ENCODE measurements at places on chromosomes 11 and 22.
A peak's percentile ranks its signal among the peaks of the same experiment; 100 is the strongest.

DNA sequence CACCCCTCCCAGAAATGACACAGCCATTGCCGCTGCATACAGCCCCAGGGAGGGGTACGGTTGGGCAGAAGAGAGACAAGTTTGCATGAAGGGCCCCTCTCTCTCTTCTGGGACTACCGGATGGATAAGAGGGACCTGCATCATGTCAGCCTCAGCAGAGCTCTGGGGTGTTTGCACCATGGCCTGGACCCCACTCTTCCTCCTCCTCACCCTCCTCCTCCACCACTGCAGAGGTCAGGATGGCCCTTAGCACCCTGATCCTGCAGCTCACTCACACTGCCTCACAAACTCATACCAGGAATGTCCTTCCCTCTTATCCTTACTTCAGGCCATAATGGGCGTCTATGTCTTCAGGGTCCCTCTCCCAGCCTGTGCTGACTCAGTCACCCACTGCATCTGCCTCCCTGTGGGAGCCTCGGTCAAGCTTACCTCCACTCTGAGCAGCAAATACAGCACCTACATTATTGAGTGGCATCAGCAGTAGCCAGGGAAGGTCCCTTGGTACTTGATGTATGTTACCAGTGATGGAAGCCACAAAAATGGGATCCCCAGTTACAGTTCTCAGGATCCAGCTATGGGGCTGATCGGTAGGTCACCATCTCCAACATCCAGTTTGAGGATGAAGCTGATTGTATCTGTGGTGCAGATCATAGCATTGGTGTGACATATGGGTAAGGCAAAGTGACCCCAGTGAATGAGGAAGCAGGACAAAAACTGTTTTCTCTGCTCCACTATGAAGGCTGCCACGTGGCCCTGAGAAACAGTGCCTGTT lies 62.2 kb upstream of the VPREB1 start:
- DNase-seq, result no peak

- DNase-seq, result no peak
These were observed 134.8 kb downstream of the EHF start for GRCh38 chr11:34755671-34756070.

DNA sequence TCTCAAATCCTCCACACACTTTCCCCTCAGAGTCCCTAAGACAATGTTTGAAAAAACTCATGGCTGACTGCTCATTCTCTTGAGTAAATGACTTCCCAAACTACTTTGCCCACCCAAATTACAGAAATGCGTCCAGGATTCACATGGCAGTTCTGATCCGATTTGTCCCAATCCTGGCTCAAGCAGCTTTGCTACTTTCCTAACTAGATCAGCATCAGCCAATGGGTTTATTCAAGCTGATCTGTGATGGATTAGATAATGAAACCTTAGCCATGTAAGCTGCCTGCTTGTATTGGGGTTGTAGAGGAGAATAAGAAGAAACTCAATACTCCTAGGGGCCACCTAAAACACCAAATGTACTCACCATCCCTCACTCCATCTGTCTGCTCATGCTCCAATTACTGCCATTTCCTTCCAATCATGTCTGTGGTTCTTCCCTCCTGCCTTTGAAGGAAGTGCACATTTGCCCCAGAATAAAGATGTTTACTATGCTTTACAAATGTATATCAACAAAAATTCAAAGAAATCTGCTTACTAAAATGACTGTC lies 6.9 kb downstream of the RBFOX2 start:
- DNase-seq, result no peak

- peak; percentile 22 for DNase-seq
These were observed 57.7 kb upstream of the BDNF start for GRCh38 chr11:27757953-27758352.

GRCh38 chr11:130554241-130555055 lies 106.0 kb downstream of the ADAMTS15 start:
- no peak for DNase-seq

- no peak for DNase-seq
These were observed 21.6 kb downstream of the AAMDC start for GRCh38 chr11:77842441-77843121.

DNA sequence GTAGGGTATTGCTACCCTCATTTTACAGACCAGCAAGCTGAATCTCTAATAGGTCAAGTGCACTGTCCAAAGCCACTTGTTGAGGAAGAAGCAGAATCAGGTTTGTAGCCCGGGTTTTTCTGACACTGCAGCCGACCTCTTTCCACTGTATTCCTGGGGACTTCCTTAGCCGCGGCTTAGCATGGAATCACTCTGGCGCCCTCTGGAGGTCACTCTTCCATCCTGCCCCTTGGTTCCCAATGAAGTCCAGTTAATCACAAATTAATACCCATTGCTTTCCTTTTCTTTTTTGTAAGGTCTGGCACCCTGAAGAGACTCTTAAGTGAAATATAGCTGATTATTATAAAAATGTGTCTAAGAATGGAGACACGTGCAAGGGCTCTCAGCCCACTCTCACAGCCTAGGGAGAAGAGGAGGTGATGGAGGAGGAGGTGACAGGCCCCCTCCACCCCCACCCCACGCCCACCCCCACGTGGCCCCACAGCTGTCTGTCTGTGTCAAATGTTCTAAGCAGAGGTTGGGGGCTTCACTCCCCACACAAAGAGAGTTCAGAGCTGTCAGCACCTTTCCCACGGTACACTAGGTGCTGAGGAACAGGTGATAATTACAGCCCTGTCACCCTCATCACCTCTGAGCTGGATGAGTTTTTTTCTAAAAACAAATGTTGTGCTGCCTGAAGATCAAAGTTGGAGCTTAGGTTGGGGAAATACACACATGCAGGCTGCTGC lies 57.7 kb upstream of the DRD2 start:
- DNase-seq, result peak; percentile 75

DNA sequence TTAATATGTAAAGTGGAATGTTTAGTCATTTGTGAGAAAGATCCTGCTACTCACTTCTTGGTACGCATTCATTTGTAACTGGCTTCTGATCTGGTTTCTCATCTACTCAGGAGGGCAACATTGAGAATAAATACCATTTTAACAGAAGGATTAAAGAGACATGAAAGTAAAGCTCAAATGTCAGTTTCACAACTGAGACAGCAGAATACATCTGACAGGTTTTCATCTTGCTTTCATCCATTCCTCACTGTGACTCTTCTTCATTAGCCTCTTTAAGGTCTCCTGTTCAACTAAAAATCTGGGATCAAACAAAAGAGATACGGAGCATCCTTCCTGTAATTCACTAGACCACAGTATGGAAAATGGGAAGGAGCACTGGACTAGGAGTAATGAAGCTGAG lies 31.4 kb upstream of the CCDC89 start:
- no peak for DNase-seq

DNA sequence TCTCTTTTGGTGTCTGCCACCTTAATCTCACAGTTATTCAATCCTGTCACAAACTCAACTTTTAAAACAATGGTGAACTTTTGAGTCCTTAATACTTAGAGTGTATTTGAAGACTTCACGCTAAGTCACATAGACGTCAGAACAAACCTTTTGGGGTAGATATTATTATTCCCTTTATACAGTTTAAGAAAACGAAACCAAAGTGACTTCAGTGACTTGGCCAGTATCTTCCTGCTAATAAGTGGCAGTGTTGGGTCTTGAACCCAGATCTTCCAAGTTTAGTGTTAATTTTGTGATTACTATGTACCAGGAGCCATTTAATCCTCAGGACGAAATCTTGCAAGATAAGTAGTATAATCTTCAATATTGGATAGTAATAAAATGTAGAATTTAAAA lies 691 bp downstream of the CEP295 start:
- no peak for DNase-seq

DNA sequence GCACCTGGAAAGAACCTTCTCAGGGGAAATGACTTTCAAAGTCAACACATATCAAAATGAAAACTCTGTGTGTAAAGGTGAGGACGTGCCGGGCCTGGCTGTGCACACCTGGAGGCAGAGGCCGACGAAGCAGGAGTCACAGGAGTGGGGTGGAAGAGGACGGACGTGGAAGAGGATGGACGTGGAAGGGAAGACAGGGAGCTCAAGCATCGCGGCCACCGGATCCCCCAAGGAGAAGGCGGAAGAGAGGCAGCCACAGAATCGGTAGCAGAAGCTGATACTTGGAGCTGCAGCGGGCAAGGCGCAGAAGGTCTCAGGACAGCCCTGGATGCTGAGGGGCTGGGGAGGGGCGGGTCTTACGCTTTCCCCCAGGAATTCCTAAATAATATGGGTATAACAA lies 519.8 kb downstream of the BRD1 start:
- DNase-seq, result peak; percentile 11

DNA sequence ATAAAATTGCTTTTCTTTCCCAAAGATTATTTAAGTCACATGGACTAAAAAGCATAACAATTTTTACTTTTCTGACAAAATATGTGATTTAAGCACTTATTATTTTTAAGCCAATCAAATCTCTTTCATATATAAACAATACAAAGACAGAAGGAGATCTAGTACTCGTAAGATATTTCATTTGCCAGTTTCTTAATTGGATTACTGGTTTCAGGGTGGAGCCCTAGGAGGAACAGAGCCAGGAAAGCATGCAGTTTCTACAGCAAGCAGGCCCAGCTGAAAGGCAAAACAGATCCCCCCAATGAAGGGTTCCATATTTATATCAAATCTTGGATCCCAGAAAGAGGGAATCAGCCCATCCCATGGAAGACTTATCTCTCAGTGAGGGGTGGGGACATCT lies 177.0 kb downstream of the KIF18A start:
- DNase-seq, result no peak

DNA sequence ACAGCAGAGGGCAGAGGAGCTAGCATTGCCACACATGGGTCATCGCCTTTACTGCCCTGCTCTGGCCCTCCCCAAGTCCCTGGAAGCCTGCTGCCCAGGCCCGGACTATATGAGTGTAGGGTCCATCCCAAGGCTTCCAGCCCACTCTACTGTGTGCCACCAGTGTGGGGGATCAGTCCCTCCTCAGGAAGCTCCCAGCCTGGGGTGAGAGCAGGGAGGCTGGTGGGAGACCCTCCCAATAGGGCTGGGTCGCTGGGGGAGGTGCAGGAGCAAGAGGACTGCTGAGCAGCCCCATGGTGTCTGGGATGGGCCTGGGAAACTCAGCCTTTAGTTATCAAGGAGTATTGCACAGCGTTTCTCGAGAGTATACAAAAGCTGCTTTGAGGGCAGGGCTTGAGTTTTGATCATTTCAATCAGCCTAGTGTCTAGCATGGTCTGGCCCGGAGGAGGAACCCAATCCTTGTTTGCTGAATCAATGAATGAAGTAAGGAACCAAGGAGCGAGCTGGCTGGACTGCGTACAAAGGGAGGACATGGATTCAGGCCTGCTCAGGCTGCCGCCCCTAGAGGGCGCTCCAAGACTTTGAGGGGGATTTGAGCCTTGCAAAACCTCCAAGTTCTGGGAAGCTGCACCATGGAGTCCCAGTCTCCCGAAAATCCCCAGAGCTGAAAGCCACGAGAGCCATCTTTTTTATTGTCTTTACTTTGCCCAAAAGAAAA lies 89.0 kb upstream of the PARVA start:
- DNase-seq, result peak; percentile 80

GRCh38 chr11:79182794-79183193 lies 258.0 kb downstream of the TENM4 start:
- DNase-seq, result no peak

DNA sequence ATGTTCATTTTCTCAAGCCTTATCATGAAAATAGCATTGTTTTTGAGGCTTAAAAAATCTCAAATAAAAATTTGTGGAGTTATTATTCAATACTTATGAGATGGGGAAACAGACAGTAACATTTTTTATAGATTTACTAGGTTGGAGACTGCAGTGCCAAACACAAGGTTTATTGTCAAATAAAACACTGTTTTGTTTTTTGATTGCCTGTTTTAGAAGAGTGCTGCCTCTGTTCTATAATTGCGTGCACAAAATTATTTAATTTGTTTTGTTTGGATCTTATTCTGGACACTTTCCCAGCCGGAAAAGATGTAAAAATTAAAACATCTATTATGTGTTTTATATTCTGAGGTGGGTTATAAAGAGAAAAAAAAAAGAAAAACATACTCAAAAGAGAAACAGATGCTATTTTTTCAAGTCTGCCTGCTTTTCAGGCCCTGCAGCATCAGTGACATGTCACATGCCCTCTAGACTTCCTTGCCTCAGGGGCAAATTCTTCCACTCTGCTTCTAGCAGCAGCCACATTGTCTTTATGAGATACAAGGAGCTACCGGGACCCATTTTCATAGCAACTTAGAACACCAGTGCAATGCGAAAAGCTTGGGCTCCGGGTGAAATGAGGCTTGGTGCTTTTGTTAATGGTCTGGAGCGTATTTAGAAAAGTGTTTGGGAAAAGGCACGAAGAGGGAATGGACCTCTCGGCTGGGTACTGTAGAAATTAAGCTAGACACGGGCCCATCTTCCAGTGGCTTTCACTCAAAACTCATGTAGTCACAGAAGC lies 77.5 kb downstream of the EFCAB6 start:
- no peak for DNase-seq

- DNase-seq, result peak; percentile 97
These were observed 103.2 kb downstream of the ZBTB16 start for GRCh38 chr11:114162719-114163123.

- DNase-seq, result no peak
These were observed 388.2 kb downstream of the KCNA4 start for GRCh38 chr11:29628609-29629008.

DNA sequence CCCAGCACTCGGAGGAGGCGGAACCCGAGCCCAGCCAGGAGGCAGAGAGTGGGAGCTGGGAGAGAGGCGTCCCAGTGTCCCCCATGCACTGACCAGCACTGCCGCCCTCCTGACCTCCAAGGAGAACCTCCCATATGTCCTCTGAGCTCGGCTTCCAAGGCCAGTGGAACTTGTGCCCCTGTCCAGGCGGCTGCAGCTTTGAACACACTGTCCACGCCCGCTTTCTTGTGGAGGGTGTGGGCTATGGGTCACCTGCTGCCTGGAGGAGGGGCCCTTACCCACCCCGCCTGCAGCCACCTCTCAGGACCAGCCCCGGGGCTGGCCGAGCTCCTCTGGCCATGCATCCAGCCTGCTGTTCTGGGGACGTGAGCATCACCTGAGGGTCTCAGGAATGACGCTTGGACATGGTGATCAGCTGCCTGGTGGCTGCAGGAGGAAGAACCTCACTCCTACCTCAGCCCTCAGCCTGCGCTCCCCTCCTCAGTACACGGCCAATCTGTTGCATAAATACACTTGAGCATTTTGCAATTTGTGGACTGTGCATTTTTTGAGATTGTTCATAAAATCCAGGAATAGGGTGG lies 22.2 kb upstream of the MUC5B start:
- no peak for DNase-seq

DNA sequence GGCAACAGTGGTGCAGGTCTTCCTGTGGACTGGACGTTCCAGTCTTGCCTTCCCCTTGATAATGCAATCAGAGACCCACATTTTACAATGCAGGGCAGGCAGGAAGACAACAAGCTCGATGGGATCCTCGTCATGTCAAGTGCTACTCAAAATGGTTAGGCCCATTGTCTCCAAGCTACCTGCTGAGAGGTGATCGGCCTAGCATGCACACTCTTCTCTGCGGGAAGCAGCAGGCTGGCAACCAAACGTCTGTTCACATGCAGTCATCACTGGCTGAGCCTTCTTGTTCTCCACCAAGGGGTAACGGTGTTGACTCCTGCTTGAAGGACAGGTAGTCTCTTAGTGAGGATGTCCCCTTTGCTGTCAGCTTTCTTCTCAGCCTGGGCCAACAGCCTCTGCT lies 25.5 kb upstream of the CD82 start:
- no peak for DNase-seq
